ENCODE measurements at places on chromosomes 7 and 10.
A peak's percentile ranks its signal among the peaks of the same experiment; 100 is the strongest.

- DNase-seq: no peak
These were observed 16.6 kb downstream of the JAZF1 start for GRCh38 chr7:28163949-28164348.

- DNase-seq: no peak
These were observed 58.1 kb downstream of the SHH start for GRCh38 chr7:155754165-155754564.

- DNase-seq: no peak
These were observed 57.4 kb downstream of the MAP3K8 start for GRCh38 chr10:30491204-30491915.

GRCh38 chr7:139523968-139524815 lies 707 bp downstream of the CLEC2L start:
- DNase-seq: peak; percentile 85

GRCh38 chr7:155173905-155174304 lies 103.8 kb downstream of the HTR5A start:
- DNase-seq: no peak

DNA sequence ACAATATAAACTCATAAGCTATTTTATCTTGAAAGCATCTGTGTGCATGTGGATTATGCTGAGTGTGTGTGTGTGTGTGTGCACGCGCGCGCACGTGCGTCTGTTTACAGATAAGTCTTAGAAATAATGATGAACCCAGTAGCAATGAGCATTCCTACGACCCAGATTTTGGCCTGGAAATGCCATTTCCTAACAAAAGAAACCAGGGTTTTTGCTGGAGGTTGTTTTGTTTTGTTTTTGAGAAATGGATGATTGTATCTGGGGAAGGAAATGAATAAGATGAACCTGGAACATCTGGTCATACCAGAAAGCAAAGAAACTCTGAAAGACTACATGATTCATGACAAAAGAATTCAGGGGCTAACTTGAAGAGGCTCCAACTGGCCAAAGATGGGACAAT lies 22.1 kb upstream of the LMOD2 start:
- no peak for DNase-seq

- peak; percentile 43 for DNase-seq
These were observed 1.4 kb upstream of the OSBPL3 start for GRCh38 chr7:24981171-24981951.

DNA sequence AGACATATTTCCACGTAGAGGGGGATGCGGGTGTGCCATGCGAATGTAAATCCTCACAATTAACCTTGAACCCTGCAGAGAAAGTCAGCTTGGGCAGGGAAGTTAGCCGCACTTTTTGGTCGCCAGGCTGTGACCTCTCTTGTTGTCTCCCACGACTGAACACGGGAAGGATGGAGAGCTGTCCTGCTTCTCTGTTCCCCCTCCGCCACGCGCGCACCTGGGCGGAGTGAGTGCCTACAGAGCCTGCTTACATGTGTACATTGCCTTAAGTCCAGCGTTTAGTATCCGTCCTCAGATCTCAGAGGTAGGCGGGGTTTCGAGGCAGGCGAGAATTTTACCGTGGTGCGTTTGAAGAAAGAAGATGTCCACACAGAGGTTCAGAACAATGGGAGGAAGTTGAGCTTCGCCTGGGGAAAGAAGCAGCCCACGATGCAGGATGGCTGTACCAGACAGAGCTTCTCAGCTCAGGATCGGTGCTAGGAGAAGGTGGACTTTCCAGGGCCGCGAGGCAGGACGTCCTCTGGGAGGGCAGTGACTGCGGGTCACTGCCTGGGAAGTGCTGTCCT lies 482 bp upstream of the ERCC6 start:
- peak; percentile 33 for DNase-seq

DNA sequence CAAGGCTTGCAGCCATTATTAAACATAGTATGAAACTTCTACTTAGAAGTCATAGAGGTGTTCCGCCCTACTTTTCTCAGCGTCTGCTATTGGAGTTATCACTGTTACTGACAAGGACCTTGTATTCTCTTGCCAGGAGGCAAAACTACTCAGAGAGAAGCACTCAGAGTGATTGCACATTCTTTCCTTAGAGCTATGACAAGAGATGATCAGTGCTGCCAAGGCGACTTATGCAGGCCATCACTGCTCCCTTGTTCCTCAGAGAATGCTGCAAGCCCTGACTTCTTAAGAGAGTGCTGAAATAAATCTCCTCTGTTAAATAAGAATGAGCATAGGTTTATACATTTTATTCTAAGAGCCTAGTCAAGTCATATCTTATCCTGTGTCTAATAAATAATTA lies 534.6 kb upstream of the PHF14 start:
- no peak for DNase-seq

DNA sequence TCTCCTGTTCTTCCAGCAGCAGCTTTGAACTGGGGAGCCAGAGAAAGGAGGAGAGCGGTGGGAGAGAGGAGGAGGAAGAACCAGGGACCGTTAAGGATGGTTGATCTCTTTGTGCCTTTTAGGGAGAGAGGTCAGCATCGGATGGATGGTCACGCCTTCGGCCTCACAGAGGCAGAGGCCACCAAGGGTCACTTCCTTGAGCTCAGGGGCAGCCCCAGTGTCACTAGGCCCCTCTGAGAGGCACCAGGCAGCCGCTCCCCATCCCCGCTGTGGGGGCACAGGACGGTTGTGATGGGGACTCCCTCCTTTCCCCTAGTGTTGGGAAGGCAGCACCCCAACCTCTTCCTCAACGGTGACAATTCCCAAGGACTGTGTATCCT lies 121.4 kb downstream of the DNAJB6 start:
- no peak for DNase-seq

- DNase-seq: no peak
These were observed 12.4 kb upstream of the CALML3 start for GRCh38 chr10:5512331-5512730.

- peak; percentile 58 for DNase-seq
These were observed 58.2 kb downstream of the GLRX3 start for GRCh38 chr10:130194194-130194990.

GRCh38 chr7:80736371-80737125 lies 98.1 kb downstream of the CD36 start:
- no peak for DNase-seq

DNA sequence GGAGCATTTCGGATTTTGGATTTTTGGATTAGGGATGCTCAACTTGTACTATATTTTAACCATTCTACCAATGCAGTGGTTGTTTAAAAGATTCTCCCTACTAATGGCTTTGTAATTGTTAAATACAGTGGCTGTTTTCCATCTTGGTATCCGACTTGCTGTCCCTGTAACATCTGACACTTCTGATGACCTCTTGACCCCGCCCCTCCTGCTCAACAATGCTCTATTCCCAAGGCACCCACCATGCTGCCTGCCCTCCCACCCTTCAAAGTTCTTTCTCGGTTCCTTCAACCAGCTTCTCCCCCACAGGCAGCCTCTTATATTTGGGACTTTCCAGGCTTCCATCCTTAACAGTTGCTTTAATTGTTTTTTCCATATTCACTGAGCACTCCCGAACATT lies 2.0 kb downstream of the PRTFDC1 start:
- DNase-seq: no peak

DNA sequence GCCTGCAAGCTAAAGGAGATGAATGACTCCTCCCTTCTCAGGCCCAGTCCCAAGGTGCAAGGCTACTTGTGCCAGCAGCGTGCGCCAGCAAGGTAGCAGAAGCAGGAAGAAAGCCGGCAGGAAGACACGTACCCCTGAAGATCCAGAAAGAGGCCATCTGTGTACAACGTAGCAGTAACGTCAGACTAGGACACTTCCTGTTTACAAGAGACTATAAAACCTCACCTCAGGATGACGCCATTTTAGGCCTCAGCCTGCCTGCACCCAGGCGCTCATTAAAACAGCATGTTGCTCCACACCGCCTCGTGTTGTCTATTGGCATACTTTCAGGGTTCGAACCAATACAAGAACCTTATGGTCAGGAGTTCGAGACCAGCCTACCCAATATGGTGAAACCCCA lies 41.4 kb upstream of the SNX10 start:
- no peak for DNase-seq

DNA sequence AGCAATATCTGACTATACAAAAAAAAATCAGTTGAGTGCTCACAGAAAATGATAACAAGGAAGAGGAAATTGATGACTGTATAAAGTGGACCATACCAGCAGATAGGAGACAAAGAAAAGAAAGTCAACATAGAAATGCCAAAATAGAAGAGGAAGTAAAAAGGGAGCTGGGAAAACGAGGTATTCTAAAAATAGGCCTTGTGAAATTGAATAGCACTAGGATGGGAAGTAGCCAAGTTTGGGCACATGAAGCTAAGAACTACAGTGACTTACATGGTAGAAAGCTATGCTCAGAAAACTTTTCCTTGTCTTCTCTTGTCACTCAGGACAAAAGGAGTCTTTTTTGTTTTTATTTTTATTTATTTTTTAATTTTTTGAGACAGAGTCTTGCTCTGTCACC lies 76.2 kb upstream of the APBB1IP start:
- DNase-seq: no peak

GRCh38 chr10:66575251-66575855 lies 350.5 kb upstream of the LRRTM3 start:
- DNase-seq: no peak

DNA sequence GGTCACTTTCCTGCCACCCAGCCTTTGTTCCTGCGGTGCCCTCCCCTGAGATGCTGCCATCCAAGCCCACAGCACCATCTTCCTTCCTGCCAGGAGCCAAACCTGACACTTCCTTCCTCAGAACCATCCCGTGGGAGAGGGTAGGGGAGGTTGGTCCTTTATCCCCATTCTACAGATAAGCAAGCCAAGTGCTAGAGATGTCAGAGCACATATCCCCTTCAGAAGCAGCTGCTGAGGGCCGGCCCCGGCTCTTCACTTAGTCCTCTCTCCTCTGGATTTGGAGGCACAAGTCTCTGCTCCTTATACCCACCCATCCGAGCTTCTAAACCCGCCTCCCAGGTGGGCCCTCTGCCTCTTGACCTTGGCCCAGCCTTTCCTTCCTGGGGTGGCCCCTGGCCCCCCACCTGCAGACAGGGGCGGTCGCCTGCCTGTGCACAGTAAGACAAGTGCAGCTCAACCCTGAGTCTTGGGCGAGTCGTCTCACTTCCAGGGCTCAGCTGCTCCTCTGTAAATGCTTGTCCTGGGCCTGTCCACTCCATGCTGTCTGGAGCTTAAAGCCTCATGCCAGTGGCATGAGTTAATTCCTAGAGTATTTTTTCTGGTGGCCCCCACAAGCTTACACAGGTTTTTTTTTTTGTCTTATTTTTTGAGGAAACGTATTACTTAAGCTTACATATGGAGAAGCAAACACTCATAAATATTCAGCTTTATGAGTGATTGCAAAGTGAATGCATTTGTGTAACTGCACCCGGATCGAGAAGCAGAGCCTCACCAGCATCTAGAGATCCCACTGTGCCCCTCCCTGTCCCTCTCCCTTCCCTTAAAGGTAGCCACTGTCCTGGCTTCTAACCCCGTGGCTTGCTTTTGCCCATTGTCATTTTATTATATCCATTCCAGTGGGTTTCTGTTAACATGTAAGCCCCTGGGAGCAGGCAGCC lies 125.1 kb downstream of the CDH23 start:
- DNase-seq: no peak

- DNase-seq: no peak
These were observed 55.5 kb upstream of the LOXL4 start for GRCh38 chr10:98323221-98324164.

DNA sequence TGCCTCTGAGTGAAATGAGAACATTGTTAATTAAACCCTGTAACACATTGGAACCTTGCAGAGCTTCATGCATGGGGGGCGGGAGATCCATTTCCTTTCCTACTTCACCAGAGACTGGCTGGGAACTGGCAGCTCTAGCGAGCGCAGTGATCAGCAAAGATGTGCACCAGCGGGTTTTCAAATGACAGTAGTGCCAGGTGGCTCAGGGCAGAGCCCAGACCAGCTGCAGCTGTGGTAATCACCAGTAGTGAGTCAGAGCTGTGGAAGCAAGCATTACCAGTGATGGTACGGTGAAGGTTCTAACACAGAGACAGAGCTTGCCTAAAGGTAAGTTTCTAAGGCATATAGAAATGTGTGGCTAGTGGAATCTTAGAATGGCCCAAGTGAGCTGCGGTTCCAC lies 1009.7 kb upstream of the CELF2 start:
- no peak for DNase-seq

DNA sequence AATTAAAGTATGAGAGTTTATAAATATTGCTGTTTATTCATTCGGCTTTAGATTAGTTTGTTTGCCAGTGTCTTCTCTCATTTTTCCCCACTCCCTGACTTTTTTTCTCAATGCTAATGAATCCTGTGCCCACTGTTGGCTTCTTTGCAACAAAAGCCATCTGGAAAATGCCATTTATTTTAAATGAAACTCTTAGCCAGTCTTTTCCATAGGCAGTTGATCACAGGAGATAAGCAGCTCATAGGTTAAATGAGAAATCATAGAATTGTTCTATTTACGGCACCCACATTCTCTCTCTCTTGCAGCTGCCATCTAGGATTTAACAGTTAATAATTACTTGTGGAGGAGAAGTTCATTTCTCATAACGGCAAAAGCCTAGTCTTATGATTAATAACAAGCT lies 249.3 kb upstream of the POM121L12 start:
- no peak for DNase-seq

- no peak for DNase-seq
These were observed 61.4 kb upstream of the ADRB1 start for GRCh38 chr10:113982296-113982695.

DNA sequence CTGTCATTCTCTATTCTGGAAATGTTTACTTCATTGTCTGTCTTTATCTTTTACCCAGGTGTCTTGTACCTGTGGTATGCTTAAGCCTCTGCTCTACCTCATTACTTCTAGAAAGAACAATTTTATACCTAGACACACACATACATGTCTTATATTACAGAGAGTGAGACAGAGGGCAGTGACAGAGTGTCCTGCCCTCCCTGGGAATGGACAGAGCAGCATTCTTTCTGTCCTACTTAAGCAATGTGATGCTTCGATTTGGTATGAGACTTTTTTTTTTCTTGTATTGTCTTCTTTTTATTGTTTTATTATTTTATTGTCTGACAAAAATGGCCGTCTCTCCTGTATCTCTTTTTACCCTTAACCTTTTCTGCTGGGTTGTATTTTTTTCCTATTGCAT lies 286.1 kb downstream of the EXOC4 start:
- no peak for DNase-seq

DNA sequence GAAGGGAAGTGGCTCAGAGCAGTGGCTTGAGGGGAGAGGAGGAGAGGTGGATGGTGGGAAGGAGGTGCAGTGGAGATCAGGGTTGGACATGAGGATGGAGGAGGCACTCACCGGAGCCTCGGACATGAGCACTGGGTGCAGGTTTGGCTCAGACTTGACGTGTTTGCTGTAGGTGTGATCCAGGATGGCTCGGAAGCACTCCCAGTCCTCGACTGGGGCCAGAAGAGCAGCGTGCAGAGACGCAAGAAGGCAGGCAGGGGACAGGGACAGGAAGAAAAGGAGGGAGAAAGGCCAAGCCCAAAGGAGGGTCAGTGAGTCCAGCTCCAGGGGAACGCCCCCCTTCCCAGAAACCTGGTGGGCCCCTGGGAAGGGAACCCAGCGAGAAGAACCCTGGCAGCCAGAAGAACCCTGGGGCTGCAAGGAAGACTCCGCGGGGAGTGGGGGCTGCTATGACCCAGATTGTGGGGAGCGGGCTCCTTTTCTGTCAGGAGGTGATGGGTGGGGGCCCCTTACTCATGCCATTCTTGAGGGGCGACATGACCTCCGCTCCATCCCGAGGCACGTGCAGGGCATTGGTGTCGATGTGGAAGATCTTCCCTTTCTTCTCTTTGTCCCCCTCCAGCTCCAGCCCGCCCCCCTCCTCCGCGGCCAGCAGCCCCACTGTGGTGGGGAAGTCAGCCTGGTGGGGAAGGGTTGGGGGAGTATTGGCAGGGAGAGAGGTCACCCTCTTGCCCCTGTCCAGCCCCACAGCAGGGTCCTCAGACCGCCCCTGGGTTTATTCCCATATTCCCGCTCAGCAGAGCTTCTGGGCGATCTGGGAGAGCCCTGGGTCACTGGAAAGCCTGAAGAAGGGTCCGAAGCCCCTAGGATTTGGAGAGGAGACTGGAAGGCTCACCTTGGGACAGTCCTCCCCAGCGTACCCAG lies 1.1 kb downstream of the ACTL6B start:
- DNase-seq: peak; percentile 64

Data from H7 (cell line).